ENCODE measurements at places on chromosomes 2 and 18.

GRCh38 chr2:133107058-133107815 is 437.2 kb upstream of the LYPD1 start:
- no peak for DNase-seq

GRCh38 chr18:59570101-59570775 is 127.0 kb downstream of the CCBE1 start:
- no peak for DNase-seq

DNA sequence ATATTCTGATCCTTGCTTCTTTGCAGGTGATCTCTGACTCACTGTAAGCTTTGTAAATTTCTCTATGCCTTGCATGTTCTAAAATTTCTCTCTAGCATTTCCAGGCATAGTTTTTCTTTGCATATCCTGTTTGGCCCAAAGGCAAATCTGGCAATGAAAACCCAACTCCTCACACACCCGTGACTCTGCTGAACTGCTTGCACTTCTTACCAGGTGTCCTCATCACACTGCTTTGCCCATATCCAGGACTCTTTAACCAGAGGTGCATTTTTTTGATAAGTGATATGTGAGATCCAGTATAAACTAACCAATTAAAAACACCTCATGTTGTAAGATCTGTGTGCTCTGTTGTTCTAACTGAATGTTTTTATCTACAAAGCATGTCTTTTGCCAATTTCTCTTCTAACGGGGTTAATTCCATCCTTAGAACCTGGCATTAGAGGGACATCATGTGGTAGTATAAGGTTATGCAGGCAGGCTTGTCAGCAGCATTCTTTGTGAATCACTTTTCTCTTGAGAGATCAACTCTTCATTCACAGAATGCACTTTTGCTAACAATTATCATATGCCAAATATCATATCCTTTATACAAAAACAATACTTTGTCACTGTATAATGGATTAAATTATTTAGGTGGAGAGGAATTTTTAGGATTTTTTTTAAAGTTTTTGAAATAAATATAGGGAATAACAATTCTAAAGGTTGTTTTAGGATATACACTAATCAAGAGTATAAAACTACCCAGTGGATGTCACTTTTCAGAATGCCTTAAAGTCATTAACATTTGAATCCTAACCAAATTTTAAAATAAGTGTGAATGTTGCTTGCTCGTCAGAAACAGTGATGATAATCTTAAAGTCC is 20.8 kb upstream of the TMX3 start:
- no peak for DNase-seq

- no peak for DNase-seq
Measured at GRCh38 chr18:50563376-50563775, 3.5 kb downstream of the MAPK4 start.

DNA sequence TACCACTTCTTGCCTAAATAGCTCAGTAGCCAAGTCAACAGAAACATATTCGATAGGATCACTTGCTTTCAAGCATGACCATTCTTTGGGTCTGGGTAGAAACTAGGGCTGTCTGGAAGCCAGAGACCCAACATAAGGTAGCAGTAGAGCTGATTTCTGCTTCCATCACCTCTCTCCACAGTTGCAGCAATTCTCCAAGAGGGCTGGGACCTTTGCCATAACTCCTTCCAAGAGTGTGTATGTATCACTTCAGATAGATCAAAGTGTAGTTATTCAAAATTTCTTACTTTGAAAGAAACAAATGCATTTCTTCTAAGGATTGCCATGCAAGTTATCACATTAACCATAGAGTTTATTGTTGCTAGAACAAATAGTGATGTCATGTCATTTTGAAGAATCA is 172.0 kb upstream of the GALNT5 start:
- no peak for DNase-seq

DNA sequence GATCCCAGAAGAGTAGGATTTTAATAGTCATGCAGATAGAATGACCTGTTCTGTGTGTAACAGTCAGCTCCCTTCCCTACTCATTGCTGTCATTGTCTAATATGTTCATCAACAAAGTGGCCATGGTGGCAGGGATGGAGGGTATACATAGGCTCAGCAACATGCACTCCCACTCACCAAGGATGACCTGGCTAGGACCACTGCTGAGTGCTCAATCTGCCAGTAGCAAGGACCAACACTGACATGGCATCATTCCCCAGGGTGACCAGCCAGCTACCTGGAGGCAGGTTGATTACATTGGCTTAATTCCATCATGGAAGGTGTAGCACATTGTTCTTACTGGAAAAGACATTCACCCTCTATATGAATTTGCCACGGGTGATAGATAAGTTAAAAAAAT is 401.7 kb upstream of the CELF4 start:
- DNase-seq, result no peak
